Progenitor cell of endocrine pancreas (in vitro differentiated cells): ENCODE measurements at places on chromosomes 3 and 15. TPM values are rescaled to one million over a fixed set of nuclear protein-coding genes. Genes with fewer than 3 reads are reported as not detected.

The SPATA12 gene
- total RNA-seq = 0.14 and 0.16 TPM in 2 replicates

The RGMA gene
- 11.4 and 11.8 TPM in 2 replicates for total RNA-seq

DNA sequence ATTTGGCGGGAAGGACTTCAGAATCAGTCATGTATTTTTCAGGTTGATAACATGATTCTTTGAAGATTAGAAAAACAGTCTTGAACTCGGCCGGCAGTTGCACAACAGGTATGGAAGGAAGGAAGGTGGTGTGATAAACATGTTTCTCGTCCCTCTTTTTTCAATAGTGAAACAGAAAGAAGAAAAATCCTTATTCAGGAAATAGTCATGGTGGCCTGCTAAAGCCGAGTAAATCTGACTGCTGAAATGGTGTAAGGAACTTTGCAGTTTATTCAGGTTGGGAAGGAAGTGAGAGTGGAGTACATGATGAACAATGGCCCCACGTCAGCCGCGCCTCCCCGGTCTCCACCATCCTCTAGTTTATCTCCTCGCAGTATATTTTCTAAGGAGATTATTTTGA, 6.7 kb downstream of the RASGRP1 start:
- no peak for DNase-seq

- DNase-seq = no peak
Measured at GRCh38 chr3:143182866-143183664, 63.5 kb downstream of the CHST2 start.

DNA sequence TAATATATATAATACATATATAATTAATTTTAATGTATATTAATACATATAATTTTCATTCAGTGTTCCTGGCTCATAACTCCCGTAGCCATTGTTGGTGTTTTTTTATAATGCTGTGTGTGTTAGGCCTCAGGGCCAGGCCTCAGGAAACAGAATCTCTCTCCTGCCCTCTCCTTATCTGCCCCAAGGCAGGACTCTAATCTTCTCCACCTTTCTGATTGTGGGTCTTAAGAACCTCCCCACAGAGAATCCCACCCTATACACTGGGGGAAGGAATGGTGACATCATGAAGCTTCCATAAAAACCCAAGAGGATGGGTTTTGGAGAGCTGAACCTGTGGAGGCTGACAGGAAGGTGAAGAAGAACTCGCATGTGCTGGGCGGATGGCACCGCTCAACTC, 4.0 kb upstream of the FMN1 start:
- DNase-seq = no peak

- DNase-seq = no peak
Measured at GRCh38 chr3:66353530-66353929, 132.7 kb downstream of the SLC25A26 start.

DNA sequence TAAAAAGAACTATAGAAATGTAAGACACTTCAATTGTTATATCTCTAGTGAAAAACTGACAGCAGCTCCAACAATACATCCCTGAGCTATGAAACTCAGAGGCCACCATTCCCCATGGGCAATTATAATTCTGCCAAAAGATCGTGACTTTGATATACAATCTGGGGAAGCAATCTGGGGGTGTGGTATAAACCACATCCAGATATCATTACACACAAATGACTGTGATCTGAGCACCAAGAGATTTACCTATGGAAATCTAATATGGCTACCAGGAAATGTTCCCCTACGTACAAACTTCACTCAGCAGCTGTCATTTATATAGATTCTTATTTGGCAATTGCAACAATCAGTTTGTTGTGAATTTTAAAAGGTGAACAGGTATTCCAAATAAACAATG, 110.3 kb downstream of the FRMD5 start:
- DNase-seq = no peak

- peak; percentile 78 for DNase-seq
Measured at GRCh38 chr15:98292442-98293240, 332.1 kb downstream of the ARRDC4 start.

GRCh38 chr3:123084192-123084591, 17.4 kb downstream of the PDIA5 start:
- no peak for DNase-seq

DNA sequence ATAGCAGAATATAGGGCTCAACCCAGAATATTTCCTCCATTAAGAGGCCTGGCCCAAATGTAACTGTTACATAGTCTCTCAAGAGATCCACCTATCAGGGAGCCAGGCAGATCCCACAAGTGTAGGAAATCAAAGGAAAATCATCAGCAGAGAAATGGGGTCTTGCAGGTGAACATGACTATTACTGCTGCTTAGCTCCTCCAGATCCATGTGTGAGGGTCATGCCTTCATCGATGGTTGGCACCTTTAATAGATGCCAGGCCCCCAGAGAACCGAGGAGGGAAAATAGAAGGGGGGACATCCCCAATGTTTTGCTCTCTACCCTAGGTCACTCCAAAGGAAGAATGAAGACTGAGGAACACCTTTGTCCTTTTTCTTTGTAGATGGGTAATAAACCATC, 1029.9 kb upstream of the CADM2 start:
- no peak for DNase-seq
